Stimulated activated CD8-positive, alpha-beta memory T cell treated with anti-CD3 and anti-CD28 coated beads, Interleukin-2, amount 100 ng/mL, for 1 hour (primary cell): ENCODE measurements at places on chromosomes 16 and 17.
A peak's percentile ranks its signal among the peaks of the same experiment; 100 is the strongest.

DNA sequence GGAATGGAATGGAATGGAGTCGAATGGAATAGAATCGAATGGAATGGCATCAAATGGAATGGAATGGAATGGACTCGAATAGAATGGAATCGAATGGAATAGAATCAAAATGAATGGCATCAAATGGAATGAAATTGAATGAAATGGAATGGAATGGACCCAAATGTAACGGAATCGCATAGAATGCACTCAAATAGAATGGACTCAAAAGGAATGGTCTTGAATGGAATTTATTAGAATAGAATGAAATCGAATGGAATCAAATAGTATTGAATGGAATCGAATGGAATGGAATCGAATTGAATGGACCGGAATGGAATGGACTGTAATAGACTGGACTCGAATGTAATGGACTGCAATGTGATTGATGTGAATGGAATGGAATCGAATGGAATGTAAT lies 501.4 kb upstream of the WSB1 start:
- DNase-seq: no peak

DNA sequence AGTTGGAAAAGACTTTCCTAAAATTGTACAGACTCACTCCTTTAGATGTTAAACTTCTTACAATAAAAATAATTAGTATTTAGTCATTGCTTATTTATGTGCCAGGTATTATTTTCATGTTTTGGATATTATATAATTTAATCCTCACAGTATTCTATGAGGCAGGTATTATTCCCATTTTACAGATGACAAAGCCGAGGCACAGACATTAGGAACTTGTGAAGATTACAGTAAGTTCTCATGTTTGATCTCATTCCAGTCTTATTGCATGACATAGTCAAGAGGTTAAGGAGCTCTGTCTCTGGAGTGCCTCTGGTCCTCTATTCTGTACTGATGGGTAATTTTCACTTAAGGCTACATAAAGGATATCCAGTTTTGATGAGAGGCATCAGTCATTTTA lies 3.3 kb downstream of the HEATR3 start:
- no peak for DNase-seq

DNA sequence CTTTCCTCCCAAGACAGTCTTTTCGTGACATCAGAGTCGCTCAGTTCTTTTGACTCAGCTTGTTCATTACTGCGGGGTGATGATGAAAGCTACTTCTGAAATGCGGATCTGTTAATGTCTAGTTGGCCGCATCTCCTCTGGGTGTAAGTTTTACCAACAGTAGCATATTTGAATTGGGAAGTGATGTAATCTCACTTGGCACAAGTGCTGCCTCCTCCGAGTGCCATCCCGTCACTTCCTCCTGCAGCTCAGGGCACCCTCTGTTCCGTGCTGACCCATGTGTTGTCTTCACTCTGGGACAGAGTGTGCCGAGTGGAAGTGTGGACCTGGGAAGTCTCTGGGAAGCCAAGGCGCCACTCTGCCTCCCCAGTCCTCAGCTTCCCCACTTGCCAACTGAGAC lies 8.9 kb downstream of the ADAD2 start:
- no peak for DNase-seq

DNA sequence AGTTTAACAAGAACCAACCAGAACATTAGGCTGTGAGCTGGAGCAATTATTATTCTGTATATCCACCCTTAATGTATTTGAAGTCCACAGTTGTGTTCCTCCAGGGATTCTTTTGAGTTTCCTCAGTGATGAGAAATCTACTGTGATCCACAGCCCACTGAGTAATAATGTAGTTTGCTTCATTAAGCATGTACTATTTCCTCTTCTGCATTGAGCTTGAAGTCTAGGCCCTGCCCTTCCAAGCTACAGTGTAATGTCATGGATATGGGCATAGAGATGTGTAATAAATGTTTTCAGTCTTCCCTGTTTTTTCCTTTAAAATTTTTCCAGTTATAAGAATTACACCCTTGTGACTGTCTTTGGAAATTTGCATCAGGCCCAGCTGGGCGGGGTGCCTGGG lies 36.4 kb upstream of the SLC12A3 start:
- DNase-seq: no peak

DNA sequence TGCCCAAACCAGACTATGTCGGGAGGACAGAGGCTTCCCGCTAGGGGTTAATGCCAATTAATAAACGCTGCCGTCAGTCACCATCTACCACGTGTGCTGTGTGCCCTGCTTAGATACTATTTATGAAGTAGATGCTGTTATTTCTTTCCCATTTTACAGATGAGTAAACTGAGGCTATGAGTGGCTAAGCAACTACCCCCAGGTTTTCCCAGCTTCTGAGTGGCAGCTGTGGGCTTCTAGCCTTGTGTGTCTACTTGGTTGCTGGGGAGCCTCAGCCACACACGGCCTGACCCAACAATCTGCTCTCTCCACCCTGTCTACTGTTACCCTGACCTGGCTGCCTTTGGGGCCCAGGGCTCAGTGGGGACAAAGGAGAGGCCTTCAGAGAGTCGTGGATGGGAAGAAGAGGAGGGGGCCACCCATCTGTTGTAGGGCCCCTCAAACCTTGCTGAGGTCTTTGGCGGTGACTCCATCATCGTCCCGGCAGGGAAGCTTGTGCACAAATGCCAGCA lies 7.1 kb downstream of the GIT1 start:
- no peak for DNase-seq

GRCh38 chr17:4565209-4566141 lies 5.1 kb upstream of the GGT6 start:
- peak; percentile 16 for DNase-seq

DNA sequence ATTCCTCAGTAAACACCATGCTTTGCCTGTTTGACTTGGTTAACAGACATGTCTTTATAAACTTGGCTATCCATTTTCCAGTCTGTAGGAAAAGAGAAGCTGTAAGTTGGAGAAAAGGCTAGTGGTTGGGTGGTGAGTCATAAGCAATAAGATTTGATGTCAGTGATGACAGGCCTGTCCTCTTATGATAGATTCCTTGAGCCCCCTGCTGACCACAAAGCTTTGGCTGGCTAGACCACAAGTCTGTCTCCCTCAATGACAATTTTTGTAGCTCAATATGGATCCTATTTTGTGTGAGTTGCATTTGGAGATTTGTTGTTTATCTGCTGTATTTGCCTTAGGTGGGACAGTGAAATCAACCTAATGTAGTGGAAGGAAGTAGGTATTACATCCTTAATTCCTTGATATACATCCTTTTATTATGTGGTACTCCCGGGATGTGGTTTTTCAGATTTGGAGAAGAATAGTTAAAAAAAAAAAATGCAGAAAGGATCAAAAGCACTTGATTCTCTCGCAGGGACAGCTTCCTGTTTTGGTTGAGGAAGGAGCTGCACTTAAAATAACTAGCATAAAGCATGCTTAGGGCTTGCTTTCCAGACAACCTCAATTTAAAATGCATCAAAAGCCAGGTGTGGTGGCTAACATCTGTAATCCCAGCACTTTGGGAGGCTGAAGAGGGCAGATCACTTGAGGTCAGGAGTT lies 67.4 kb downstream of the SIAH1 start:
- no peak for DNase-seq

DNA sequence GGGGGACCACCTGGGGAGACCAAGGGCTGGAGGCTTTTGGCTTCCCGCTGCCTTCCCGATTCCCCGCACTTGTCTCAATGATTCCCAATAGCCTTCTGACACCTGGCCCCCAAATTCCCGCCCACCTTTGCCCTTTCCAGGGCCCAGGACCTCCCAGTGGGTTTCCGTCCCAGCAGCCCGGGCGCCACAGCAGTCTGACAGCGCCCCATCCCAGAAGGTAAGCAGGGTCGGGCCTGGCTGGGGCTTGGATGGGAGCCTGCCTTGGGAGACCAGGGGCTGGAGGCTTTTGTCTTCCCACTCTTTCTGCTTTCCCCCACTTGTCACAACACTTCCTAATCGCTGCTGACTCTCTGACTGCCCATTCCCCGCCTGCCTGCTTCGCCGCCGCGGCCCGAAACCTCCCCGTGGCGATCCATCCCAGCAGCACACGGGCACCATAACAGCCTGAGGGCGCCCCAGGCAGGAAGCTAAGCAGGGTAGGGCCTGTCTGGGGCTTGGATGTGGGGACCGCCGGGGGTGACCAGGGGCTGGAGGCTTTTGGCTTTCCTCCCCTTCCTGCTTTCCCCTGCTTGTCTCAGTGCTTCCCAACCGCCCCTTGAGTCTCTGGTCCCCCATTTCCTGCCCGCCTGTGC lies 2289.3 kb downstream of the TP53TG3F start:
- no peak for DNase-seq

- no peak for DNase-seq
These were observed 160.1 kb upstream of the IRX3 start for GRCh38 chr16:54446639-54447038.

DNA sequence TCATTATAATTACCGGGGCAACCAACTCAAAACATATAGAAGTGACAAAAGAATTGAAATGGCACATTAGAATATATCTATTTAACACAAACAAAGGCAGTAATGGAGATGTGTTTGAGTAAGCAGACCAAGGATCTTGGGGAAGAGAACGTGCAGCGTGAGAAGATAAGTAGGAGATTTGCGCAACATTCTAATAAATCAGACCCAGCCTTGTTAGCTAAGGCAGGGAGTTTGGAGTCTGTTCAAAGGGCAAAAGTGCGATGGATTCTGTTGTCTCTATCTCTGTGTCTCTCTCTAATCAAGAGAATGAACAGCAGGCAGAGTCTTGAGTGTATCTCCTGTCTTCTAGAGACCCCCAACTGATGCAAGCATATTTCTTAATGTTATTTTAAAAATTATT lies 55.0 kb upstream of the FA2H start:
- DNase-seq: no peak

DNA sequence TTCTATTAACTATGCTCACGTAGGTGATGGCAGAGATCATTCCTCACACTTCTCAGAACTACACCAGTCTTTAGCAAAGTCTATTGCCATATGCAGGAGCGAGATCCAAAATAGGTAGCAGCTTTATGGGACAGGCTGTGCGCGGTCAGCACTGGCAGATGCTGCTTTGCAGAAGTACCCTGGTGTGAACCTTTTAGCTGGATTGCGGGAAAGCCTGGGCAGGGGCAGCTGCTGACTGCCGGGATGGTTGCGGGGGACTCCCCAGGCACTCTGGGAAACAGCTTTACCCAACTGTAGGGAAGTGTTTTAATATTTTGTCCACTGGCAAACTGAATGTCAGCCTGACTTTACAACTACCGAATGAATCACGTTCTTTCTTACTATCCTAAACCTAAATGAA lies 251.3 kb downstream of the HS3ST3A1 start:
- no peak for DNase-seq

DNA sequence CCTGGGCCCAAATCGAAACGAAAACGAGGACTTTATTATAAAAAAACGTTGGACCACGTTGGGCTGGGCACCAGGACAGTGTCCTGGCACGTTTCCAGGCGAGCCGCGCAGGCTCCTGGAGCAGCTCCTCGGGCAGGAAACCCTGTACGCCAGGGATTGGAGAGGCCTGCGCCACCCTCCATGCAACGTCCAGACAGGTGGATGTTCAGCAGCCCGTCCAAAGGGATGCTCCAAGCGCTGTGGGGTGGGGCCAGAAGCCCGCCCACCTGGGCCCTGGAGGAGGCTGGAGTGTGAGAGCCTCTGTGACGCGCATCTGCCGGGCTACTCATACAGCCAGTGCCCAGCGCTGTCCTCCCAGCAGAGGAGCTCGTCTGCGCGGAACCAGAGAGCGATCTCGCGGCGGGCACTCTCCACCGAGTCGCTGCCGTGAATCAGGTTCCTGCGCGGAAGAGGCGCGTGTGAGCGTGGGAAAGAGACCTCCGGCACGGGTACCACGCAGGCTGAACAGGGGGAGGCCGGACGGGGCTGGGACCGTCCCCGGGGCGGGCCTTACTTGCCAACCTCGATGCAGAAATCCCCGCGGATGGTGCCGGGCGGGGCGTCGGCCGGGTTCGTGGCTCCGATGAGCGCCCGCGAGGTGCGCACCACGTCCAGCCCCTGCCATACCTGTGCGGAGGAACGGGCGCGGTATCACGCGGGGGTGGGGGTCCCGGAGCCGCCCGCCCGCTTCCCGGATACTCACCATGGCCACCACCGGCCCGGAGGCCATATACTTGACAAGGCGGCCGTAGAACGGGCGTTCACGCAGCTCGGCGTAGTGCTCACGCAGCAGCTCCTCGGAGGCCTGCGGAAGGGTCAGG lies 785 bp downstream of the NME3 start:
- DNase-seq: no peak

DNA sequence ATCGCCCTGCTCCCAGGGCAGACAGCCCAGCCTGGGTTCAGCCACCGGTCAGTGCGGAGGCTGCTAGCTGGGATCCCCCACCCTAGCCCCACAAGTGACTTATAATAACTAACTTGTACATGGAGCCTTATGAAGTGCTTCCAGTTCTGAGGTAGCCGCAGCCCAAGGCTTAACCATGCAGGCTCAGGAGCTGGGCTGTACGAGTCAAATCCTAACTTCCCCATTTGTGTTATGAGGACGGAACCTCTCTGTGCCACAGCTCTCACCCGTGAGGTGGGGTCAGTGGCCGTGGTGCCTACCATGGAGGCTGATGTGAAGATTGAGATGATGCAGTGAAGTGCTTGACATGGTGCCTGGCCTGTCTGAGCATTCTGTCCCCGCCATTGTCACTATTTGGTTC lies 27.8 kb upstream of the GOSR2 start:
- no peak for DNase-seq

DNA sequence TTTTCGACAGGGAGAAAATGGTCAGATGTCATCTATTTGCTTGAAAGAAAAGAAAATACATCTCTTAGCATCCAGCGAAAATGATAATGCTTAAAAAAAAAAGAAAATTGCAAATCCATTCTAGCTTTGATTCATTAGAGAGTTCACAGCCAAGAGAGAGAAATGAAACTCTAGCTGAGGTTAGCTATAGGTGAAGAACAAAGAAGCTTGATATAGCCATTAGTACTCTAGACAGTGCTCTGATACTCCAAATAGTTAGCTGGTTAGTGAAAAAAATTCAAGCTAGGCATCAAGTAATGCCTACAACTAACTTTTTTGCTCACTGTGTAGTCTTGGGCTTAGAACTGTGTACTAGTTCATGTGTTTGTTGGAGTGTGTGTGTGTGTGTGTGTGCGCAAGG lies 721.6 kb upstream of the SOX9 start:
- no peak for DNase-seq

- DNase-seq: no peak
These were observed 90.7 kb upstream of the CREBBP start for GRCh38 chr16:3971261-3971660.

DNA sequence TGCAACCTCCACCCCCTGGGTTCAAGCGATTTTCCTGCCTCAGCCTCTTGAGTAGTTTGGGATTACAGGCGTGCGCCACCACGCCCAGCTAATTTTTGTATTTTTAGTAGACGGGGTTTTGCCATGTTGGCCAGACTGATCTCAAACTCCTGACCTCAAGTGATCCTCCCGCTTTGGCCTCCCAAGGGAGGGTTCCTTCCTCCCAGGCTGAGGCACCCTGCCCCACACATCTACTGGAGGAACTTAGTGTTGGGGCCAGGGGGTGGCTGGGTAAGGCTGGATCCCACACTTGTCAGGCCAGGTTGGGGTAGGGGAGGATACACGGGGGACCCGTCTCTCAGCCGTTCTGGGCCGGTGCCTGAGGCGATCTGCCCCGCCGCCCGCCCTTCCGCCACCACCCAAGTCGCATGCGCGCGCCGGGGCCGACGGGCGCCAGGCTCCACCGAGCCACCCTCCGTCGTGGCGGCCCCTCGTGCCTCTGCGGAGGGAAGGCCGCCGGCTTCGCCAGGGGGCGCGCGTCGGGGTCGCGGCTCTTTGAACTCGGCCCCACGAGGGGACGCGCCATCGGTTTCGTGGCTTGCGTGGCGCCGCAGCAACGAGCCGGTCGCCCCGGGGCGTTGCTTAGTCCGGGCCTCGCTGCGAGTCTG lies 15.9 kb downstream of the GRB7 start:
- DNase-seq: peak; percentile 60

GRCh38 chr16:83530293-83530692 lies 277.5 kb upstream of the HSBP1 start:
- DNase-seq: no peak

- DNase-seq: no peak
These were observed 31.5 kb upstream of the FBXW10B start for GRCh38 chr17:15650741-15651582.
